ENCODE measurements at places on chromosomes 16 and 17.

GRCh38 chr17:57375770-57376225 lies 119.5 kb downstream of the MSI2 start:
- peak; percentile 90 for DNase-seq

DNA sequence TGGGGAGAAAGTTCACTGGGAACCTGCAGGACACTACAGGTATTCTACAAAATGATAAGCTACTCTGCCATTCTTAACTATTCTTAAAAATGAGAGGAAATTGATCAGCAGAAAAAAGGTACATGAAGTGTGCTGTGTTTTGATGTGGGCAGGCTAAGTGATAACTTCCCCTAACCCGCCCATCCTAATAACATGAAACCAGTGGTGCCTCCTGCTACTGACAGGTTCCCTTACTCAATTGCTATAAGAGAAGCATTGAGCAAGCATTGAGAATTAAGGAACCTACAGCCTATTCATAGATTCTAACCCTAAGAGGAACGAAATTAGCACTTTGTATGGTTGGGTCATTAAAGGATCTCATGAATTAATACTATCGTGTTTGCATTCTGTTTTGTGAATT lies 18.9 kb downstream of the XYLT1 start:
- no peak for DNase-seq

GRCh38 chr16:21628121-21628726 lies 24.2 kb downstream of the IGSF6 start:
- no peak for DNase-seq

- no peak for DNase-seq
Observed at GRCh38 chr17:57676543-57676942, 68.6 kb downstream of the CCDC182 start.

DNA sequence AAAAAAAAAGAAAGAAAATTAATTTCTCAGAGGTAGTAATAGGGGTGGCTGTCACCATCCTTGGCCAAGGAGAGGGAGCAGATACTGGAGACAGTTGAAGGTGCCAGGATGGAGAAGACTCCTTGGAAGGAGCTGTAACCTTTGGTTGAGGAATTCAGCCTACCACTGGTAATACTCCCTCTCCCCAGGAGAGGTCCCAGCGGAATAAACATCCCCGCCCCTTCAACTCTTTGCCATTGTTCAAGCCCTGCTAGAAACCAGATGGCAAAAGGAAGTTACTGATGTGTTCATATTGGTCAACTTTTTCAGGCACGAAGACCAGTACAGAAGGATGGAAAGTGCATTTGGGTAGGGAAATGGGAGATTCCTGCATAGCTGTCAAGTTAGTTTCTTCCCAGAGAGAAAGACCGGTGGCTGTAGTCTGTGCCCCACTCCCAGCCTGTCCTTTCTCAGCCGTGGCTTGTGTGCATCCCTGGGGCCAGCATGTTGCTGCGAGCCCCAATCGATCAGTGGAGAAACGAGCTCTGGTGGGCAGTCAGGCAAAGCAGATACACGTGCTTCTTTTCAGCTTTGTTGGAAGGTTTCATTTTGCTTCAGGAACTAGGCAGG lies 612.1 kb downstream of the MAF start:
- DNase-seq: no peak

- peak; percentile 73 for DNase-seq
Observed at GRCh38 chr16:3023415-3023668, 400 bp downstream of the HCFC1R1 start.

GRCh38 chr17:45240905-45241327 lies 19.2 kb downstream of the FMNL1 start:
- no peak for DNase-seq

- DNase-seq: no peak
Observed at GRCh38 chr17:81514489-81514738, 1.8 kb upstream of the ACTG1 start.

DNA sequence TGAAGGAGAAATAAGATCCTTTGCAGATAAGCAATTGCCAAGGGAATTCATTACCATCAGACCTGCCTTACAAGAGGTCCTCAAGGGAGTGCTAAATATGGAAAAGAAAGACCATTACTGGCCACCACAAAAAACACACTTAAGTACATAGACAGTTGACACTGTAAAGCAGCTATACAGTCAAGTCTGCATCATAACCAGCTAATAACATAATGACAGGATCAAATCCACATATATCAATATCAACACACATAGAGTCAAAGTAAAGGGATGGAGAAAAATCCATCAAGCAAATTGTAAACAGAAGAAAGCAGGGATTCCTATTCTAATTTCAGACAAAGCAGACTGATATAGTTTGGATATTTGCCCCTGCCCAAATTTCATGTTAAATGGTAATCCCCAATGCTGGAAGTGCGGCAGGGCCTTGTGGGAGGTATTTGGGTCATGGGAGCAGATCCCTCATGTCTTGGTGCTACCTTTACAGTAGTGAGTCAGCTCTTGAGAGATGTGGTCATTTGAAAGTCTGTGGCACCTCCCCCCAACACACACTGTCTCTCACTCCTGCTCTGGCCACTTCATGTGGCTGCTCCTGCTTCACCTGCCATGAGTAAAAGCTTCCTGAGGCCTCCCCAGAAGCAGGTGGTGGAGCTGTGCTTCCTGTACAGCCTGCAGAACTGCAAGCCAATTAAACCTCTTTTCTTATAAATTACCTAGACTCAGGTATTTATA lies 32.8 kb downstream of the TANC2 start:
- DNase-seq: no peak

DNA sequence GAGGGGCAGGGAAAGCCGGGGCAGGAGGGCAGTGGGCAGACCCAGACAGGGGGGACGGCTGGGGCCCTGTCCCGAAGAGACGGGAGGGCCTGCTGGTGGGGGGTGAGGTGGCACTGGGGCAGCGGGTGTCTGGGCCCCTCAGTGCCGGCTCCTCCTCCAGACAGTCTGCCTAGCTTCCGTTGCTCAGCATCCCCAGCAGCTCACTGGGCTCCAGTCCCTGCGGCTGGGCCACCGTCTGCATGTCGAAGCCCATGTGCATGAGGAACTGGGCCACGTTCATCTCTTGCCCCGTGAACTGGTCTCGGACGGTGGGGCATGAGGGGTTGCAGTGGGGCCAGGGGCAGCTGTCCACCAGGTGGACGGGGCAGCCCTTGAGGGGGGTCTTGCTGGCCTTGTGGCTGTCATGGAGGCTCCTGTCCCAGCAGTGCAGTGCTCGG lies 5.8 kb upstream of the MYADML2 start:
- no peak for DNase-seq

- no peak for DNase-seq
Observed at GRCh38 chr17:7676533-7676932, 10.8 kb downstream of the TP53 start.

GRCh38 chr16:59324462-59324861 lies 590.3 kb upstream of the GOT2 start:
- DNase-seq: no peak

GRCh38 chr17:48722915-48723422 lies at the start of gene PRAC2:
Gene PRAC2, plus strand, starts transcription at chr17:48723185. Its CDS starts 1,226 bp downstream, at chr17:48724411.
- DNase-seq: no peak

GRCh38 chr16:87844120-87844733 lies 25.1 kb downstream of the SLC7A5 start:
- no peak for DNase-seq

GRCh38 chr17:35313875-35314409 lies 59.5 kb downstream of the SLFN11 start:
- DNase-seq: no peak

GRCh38 chr16:86424398-86424797 lies 85.9 kb upstream of the FOXF1 start:
- no peak for DNase-seq

- no peak for DNase-seq
Observed at GRCh38 chr16:52528393-52529065, 18.4 kb downstream of the TOX3 start.

- DNase-seq: no peak
Observed at GRCh38 chr17:46191322-46192188, 1.7 kb downstream of the KANSL1 start.

- no peak for DNase-seq
Observed at GRCh38 chr16:56673921-56674320, 4.3 kb downstream of the MT1H start.

- peak; percentile 87 for DNase-seq
Observed at GRCh38 chr16:15643048-15643945, at the start of gene MARF1. Gene MARF1, minus strand, starts transcription at chr16:15643154. Its CDS starts 3,921 bp downstream, at chr16:15639233.

DNA sequence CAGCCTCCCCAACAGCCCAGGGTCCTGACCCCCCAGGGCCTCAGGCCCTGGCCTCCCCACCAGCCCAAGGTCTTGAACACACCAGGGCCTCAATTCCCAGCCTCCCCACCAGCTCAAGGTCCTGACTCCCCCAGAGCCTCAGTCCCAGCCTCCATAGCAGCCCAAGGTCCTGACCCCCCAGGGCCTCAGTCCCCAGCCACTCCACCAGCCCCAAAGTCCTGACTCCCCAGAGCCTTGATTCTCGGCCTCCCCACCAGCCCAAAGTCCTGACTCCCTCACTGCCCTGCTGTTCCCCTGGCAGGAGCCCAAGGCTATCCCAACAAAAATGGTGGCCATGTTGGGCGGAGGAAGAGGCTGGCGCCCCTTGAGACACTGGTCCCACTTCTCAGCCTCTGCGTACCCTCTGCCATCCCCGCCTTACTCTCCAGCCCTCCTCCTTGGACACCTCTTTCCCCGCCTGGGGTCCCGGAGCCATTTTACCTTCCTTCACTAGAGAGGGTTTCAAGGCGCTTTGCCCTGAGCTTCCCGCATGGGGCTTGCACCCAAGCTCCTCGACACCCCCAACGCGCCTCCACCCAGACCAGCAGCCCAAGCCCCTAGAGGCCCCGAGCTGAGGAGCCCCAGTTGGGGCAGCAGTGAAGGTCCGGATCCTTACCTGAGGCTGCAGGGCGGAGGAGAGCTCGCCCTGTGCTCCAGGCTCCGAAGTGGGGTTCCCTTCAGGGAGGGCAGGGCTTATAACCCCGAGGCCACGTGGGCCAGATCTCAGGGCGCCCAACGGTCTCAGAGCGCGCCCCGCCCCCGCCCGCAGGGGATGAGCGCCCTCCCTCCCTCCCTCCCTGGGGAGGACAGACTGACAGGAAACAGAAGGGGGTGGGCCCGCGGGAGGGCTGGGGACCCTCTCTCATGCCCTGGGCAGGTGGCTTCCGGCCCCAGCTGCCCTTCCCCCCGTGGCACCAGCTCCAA lies 3.5 kb upstream of the TSPOAP1 start:
- DNase-seq: no peak

GRCh38 chr17:17836818-17837379 lies at the start of gene SREBF1:
Gene SREBF1, minus strand, starts transcription at chr17:17836986. Its CDS starts 169 bp downstream, at chr17:17836817.
- no peak for DNase-seq

DNA sequence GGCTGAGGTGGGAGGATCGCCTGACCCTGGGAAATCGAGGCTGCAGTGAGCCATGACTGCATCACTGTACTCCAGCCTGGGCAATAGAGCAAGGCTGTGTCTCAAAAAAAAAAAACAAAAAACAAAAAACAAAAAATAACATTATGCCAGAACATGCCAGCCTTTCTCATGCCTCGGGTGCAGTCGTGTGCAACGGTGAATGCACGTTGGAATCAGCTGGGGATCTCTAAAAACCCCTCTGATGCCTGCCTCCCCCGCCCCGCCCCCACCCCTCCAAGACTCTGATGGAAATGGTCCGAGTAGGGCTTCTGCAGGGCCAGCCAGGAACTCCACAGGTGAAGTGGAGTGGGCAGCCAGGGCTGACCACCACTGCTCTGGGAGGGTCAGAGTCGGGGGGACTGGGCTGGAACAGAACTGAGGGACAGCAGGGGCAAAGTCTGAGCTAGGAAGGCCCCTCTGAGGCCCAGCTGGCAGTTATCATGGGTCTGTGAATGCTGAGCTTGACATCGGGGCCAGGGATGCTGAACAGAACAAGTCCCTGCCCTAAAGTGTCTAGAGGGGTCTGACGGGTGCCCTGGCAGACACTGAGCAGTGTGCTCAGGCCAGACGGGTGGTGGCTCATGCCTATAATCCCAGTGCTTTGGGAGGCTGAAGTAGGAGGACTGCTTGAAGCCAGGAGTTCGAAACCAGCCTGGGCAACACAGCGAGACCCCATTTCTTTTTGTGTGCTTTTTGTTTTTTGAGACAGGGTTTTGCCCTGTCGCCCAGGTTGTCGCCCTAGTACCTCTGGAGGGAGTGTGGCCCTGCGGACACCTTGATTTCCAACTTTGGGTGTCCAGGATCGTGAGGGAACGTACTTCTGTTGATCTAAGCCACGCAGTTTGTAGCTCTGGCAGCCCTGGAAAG lies 193.4 kb upstream of the GSE1 start:
- no peak for DNase-seq

GRCh38 chr16:11666103-11667055 lies 1.9 kb upstream of the SNN start:
- no peak for DNase-seq

GRCh38 chr17:28345419-28346198 lies 10.0 kb downstream of the TNFAIP1 start:
- no peak for DNase-seq

- DNase-seq: no peak
Observed at GRCh38 chr17:69884846-69885245, 190.2 kb upstream of the KCNJ16 start.

DNA sequence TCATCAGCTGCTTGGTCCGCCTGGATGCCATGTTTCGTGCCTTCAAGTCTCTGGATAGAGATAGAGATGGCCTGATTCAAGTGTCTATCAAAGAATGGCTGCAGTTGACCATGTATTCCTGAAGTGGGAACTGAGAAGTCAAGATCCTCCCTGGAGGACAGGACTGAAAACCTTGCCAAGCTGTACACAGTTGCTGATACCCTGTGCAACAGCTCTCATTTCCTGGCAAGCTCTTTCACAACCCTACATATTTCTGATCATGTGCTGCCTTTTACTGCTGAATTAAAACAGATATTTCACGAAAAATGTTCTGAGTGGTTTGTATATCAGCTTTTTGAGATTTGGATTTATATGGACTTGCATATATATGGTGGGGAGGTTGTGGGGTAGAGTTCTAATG lies 898 bp downstream of the CAPNS2 start:
- DNase-seq: no peak

- no peak for DNase-seq
Observed at GRCh38 chr16:20410121-20410723, 888 bp downstream of the ACSM5 start.

- peak; percentile 68 for DNase-seq
Observed at GRCh38 chr17:1486802-1487695, 5.4 kb downstream of the MYO1C start.

GRCh38 chr17:51456942-51457341 lies 196.6 kb downstream of the UTP18 start:
- no peak for DNase-seq

DNA sequence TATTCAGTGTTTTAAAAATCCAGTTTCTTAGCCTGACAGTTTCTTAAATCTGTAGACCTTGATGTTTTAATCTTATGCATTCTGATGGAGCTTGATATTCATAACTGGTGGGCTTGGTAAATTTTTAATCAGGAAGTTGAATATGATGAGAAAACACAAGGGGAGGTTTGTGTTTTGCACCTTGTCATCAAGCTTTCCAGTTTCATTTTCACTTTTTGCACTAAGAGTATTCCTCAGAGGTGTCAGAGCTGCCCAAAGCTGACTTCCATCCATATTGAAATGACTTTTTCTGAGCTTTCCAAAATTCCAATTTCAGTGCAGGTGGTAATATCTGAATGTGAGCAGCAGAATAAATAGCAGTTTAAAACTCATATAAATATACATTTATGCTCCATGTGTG lies 555.0 kb upstream of the RBFOX1 start:
- DNase-seq: no peak

- DNase-seq: no peak
Observed at GRCh38 chr17:57855391-57856035, 5.7 kb upstream of the MRPS23 start.

- no peak for DNase-seq
Observed at GRCh38 chr17:27782791-27783206, 17.5 kb downstream of the NOS2 start.

Data from HCT116 (cell line).